Endothelial cell (in vitro differentiated cells): ENCODE measurements at places on chromosomes 1 and 21.

DNA sequence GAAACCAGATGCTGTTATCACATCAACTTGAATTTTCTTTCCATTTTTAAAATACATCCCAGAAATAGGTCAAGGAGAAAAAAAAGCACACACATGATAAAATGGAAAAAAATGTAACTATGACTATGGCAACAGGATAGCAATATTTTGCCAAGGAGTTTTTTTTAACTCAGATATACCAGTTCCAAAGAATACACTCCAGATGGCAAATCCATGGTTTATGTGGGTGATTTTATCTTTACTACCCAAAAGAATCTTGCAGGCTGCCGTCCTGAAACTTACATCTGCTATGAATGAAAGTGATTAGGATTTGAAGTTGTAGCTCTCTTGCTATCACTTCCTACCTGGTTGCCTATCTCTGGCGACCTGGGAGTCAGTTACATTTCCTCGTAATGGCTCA lies 91.0 kb upstream of the PLPPR4 start:
- no peak for DNase-seq

GRCh38 chr1:28447679-28448078 lies 58.2 kb upstream of the RCC1 start:
- DNase-seq: no peak

- DNase-seq: no peak
Measured at GRCh38 chr1:151846686-151847237, 6.8 kb downstream of the THEM5 start.

DNA sequence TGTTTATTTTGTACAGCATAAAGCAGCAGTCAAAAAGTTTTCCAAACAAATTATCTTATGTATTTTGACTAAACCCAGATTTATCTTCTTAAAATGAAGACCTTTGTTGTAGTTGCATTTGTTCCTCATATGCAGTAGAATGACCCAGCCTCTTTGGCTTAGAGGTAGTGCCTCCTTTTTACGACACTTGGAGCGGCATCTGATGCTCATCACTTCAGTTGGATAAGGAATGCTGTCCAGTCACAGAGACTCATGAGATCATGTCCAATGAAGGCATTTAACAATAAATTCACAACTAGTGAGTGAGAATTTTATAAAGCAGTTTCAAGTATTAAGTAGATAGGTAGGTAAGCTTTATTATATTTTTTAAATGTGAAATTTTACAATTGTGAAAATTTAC lies 35.2 kb downstream of the PTPRC start:
- no peak for DNase-seq

DNA sequence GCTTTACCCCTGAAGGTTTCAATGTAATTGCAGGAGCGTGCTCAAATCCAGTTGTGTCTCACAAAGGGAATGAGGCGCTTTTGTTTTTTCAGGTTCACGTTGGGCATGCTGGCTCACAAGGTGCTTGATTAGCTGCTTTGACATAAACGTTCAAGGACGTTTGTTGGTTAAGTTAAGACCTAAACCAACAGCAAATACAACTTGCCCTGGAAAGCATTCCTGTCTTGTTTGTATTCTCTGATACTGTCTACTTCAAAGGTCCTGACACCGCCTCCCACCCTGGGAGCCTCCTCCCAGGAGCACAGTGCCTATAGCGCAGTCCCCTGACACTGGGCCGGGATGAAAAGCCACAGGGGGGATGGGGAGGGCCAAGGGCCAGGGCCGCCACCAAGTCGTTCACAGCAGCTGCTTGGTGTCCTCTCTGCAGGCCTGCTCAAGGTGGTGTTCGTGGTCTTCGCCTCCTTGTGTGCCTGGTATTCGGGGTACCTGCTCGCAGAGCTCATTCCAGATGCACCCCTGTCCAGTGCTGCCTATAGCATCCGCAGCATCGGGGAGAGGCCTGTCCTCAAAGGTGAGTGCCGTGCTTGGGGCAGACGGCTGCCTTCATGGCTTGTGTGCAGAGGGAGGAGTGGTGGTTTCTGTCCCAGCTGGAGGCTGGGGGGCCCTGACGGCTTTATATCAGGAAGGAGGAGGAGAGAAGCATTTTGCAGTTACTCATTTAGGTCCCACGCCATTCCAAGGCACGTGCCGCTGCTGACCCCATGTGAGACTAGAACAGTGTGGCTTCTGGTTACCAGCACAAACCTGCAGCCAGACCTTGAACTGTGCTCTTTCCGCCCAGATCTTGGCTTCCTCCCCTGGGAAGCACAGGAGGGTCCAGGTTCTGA lies 6.1 kb downstream of the FAM3B start:
- no peak for DNase-seq

DNA sequence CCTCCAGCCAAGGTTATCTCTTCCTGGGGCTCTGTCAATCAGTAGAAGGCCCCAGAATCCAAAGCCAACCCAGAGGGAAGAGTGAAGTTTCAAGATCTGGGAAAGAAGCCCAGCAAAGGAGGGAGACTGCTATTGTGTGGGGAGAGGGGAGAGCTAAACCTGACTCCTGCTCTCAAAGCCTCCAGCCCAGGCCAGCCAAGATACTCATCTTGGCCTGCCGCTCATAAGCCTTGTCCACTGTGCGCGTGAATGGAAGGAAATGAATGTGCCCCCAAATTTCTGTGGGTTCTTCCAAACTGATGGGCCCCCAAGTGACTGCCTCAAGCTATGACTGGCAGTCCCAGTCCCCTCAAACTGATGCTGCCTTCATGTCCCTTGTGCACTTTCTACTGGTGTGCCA lies 2.0 kb downstream of the PLXNA2 start:
- no peak for DNase-seq
